ENCODE measurements at places on chromosomes 6 and 20.

GRCh38 chr20:63692436-63693082 lies 3.9 kb upstream of the TNFRSF6B start:
- no peak for DNase-seq

DNA sequence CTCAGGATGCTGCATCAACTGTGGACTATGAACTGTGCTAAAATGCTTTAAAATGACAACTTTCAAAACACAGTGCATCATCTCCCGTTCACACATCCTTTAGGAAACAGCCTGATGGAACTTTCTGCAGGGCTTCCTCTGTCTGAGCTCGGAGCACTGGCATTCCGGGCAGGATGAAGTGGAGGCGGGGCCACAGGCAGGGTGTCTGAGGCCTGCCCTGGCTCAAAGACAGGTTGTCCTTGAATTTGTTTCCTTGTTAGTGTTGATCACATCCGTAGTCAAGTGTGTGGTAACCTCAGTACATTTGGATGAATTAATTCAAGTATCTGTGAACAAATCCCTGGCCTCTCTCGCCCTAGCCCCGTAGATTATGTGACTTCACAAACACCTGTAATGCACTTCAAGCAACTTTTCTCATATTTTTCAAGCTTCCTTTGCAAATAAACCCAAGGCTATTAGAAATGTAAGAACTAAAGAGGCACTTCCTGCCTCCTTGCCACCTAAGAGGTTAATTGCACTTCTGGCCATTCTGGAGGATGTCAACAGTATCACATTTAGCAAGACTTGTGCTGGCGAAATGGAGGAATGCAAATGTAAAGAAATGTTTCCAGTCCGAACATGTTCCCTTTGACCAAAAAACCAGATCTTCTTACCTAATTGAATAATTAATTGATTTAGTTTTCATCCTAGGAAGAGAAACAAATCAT lies 3.1 kb downstream of the CD93 start:
- no peak for DNase-seq

DNA sequence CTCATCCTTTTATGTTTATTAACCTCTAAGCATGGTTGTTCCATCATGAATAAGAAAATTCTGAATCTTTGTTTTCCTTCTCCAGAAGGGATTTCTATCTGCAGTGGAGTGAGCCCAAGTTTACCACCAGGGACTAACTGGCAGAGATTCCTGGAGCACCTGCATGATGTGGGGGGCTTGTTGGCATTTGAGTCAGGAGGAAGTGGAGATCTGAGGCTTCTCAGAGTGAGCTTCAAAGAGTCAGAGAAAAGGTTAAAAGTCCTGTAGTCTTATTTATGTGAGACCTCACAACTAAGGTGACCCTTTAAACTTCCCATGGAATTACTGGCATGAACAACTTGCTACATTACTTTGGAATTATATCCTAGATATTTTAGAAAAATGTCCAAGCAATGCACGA lies 138.1 kb upstream of the SLC24A3 start:
- no peak for DNase-seq

DNA sequence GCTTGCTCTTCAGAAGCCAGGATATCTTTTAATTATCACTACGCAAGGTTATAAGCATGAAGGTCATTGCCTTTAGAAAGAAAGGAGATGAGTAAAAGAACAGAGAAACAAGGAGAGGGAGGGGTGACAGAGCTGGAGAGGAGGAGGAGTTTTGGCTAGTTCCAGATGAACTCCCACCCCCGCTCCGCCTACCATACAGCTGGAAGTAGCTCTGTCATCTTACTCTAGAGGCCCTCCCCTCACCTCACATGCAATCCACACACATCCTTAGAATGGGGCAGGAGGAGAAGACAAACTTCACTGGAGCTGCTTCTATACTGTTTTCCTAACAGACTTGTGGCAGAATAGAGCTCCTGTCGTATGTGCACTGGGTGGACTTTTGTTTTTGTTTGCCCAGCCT lies 144.7 kb downstream of the SCML4 start:
- DNase-seq: no peak

GRCh38 chr20:48789185-48789668 lies 38.6 kb downstream of the PREX1 start:
- DNase-seq: no peak
